ENCODE measurements at places on chromosomes 4 and X. TPM values are rescaled to one million over a fixed set of nuclear protein-coding genes. Genes with fewer than 3 reads are reported as not detected.

Gene LUZP4
- total RNA-seq: not detected

Gene NHSL2
- total RNA-seq: 1.4 TPM

Gene CRMP1
- under 0.01 TPM for total RNA-seq

Gene SRP72
- 136 TPM for total RNA-seq

Gene GALNT7
- 16.6 TPM for total RNA-seq

Gene SASH3
- not detected for total RNA-seq

Gene TRIM75
- total RNA-seq: under 0.01 TPM

Gene ZIC3
- total RNA-seq: not detected

Gene SPANXD
- not detected for total RNA-seq

Gene MEPE
- not detected for total RNA-seq

Gene SERPINA7
- total RNA-seq: not detected

Gene CXorf49
- not detected for total RNA-seq

Gene FAM114A1
- 319 TPM for total RNA-seq

Gene TCEAL6
- not detected for total RNA-seq
